ENCODE measurements at places on chromosomes 7 and 10.
A peak's percentile ranks its signal among the peaks of the same experiment; 100 is the strongest.

DNA sequence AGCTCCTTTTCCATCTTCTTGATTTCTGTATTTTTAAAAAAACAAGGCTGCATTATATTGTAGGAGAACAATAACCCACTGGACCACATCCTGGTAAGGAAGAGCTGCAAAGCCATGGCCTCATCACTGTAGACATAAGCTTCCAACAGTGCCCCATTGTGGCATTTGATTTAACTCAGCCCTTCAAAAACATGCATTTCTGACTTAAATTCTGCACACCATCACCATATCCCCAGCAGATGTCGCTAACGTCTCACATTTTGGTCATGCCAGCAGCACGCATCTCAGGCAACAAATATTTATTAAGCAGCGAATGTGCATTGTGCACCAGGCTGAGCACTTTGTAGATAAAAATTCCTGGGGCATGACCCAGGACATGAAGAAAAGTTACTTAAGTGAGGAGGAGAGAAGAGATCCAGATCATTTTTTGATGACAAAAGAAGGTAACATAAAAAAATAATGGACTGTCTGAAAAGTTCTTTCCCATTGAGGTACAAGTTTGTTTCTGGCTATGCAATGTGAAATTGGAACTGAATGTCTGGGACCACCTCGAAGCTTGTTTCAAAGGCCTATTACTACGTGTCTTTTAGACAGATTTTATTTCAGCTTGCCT is 164.6 kb upstream of the CDCA7L start:
- DNase-seq = peak; percentile 79

DNA sequence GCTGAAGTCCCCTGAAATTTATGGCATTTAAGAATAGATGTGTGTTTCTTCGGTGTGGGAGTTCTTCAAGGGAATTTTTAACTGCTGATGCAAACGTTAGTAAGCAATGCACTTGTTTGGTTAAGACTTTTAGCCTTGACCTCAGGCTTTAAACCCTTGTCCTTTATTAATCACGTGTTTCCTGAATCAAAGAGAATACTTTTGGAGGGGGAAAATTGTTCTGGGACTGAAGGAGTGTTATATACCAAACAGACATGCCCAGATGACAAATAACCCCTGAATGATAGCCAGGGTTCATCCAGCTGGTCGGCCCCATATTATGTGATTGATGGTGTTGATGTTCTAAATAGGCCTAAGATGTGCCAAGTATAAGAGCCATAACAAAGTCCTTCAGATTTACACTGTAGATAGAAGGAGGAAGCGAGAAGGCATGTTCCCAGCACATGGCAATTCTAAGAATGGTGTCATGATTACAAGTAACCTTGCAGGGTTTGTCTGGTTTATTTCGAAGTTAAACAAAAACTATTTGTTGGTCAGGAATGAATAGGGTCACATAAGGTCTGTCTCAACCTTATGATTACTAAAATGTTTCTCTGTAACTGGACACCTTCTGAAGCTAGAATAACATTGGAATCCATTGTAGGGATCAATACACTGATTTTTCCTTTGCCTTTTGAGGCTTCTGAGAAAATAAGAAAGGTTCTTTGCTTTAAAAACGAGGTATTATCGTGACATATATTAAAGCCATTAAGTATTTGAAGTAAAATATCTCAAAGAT is 124.2 kb upstream of the SEM1 start:
- no peak for DNase-seq

DNA sequence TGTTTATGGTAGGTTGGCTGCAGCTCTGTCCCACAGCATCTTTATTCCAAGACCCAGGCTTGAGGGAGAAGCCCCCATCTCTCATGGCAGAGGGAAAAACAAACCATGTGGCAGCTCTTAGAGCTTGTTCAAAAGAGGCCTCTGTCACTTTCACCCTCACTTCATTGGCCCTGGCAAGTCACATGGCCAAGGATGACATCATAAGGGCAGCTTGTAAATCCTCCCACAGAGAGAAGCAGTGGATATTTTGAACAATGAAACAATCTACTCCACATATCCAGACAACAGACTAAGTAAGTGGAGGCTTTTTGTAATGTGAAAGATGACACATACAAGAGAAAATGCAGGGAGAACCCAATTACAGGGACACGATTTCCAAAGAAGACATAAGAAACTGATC is 108.1 kb downstream of the GRID1 start:
- DNase-seq = peak; percentile 17

DNA sequence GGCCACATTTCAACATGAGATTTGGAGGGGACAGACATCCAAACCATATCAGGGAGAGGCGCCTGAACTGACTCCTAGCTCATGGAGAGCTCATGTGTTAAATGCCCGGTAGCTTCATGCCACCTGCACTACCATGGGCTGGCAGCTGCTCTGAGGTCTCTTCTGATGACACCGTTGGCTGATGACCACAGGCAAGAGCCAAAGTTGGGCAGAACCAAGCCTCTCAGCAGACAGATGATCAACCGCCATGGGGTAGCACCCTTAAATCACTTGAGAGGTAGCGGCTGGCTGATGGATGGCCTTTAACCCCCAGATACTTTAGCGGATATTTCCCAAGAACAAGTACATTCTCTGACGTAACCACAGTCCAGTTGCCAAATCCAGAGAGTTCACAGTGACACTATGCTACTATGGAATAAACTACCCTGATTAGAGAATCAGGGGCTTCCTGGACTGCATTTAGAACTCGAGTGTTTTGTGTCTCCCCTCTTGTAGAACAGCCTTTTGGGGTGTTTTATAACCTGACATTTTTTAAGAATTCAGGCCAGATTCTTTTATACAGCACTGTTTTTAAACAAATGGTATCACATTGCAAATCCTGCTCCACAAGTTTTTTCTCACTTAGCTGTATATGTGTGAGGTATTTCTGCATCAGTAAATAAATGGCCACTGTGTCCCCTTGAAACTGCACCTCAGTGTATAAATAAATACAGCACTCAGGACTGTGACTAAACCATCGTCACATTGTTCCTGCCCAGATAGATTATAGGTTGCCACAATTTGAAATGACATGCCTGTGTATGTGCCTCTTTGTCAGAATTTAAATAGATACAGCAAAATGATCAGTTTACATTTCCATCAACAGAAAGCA is 30.8 kb upstream of the DRGX start:
- no peak for DNase-seq

DNA sequence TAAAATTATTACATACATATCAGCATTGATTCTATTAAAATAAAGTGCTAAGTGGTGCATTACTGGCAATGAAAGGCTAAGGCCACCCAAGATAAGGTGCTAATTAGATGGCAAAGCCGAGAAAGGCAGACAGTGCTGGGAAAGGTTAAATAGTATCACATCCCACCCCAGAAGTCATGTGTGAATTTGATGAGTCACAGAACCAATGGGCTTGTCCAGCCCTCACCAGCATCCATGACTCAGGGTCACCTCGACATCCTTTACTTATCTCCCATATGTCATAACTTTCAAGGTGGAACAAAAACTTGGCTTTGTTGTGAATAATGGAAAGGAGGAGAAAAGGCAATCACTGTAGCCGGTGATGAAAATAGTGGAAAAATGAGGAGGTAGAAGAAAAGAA is 459.1 kb downstream of the PLXNA4 start:
- no peak for DNase-seq

GRCh38 chr7:105972276-105972675 is 9.2 kb downstream of the CDHR3 start:
- DNase-seq = no peak

GRCh38 chr7:1804310-1804709 is 134.2 kb downstream of the ELFN1 start:
- no peak for DNase-seq

DNA sequence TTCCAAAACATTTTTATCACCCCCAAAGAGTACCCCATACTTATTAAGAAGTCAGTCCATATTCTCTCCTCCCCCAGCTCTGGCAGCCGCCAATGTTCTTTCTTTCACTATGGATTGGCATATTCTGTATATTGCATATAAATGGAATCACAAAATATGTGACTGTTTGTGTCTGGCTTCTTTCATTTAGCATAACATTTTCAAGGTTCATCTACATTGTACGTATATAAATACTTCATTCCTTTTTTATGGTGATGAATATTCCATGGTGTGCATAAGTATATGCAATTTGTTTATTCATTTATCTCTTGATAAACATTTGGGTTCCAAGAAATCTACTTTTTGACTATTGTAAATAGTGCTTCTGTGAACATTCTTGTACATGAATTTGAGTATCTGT is 653.1 kb downstream of the XPNPEP1 start:
- no peak for DNase-seq

DNA sequence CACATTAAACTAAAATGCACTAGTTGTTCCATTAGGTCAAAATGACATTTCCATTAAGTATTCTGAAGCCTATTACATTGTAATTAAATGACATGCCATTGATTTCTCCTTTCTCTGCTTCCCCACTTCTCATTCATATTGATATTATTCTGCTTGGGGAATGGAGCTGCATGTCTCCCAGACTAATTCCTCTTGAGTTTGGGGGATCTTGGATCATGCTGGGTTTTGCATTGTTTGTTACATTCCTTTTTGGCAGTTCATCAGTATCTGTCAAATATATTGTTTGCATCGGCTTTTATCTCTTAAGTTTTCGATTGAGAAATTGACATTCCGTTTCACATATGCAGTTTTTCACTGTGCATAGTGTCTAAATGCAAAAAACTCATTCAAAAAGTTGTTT is 65.1 kb upstream of the CYP26C1 start:
- DNase-seq = no peak

- DNase-seq = no peak
Measured at GRCh38 chr10:30134171-30134945, 75.0 kb upstream of the JCAD start.

GRCh38 chr10:478471-479245 is 210.8 kb downstream of the DIP2C start:
- DNase-seq = no peak

- no peak for DNase-seq
Measured at GRCh38 chr10:77833792-77834191, 92.8 kb downstream of the DLG5 start.

- DNase-seq = no peak
Measured at GRCh38 chr7:54788664-54789063, 29.7 kb upstream of the SEC61G start.

DNA sequence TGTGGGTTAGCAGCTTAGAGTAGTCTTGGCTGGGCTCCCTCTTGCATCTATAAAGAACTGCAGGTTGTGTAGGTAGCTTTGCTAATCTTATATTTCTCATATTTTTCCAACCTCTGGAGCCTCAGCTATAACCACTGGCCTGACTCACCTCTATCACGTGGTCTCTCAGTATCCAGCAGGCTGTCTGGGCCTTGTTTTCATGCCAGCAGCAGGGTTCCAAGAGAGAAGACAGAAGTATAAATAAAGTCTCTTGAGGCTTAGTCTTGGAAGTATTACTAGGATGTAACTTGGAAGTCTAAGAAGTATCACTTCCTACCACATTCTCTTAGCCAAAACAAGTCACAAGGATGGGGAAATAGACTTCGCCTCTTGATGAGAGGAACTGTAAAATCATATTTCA is 73.3 kb downstream of the WIPF3 start:
- no peak for DNase-seq

GRCh38 chr7:1666317-1666822 is 3.7 kb upstream of the ELFN1 start:
- DNase-seq = peak; percentile 59

GRCh38 chr10:125783408-125783807 is 7.8 kb upstream of the MMP21 start:
- no peak for DNase-seq

GRCh38 chr10:3002304-3002703 is 65.0 kb upstream of the PFKP start:
- DNase-seq = no peak

- no peak for DNase-seq
Measured at GRCh38 chr10:52946486-52946885, 173.9 kb upstream of the MBL2 start.

DNA sequence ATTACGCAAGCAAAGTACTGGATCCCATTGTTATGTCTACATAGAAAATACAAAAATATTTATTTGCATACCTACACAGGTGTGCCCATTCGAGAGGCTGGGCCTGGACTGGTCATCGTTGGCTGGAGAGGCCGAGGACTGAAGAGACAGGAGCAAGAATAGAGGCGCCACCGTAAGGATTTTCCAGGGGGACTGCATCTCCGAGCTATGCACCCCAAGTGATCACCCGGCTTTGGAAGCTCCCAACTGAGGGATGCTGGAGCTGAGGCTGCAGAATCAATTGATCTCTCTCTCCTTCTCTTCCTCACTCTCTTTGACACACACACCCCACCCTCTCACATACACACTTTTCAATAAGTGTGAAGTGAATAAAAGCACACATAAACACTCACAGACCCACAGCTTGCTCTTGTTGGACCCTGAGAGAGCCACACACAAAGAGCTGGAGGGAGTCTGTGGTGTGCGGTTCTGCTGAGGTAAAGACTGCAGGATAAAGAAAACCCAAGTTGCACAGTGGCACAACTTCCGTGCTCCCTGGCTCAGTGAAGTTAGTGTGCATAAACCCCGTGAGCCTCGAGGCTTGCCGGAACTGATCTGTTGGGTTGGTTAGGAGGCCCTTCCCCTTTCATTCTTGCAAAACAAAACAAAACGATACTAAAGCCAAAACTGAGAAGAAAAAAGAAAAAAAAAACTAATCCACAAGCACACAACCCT is at the start of gene AOAH:
Gene AOAH (minus strand): TSS at position 544 of the 714 bp plus-strand sequence. CDS start 346 bp downstream, at position 198.
- peak; percentile 75 for DNase-seq

GRCh38 chr7:148807436-148807835 is 76.7 kb downstream of the EZH2 start:
- no peak for DNase-seq

GRCh38 chr7:95905167-95905566 is 132.8 kb downstream of the DYNC1I1 start:
- no peak for DNase-seq

- DNase-seq = no peak
Measured at GRCh38 chr10:81953420-81953819, 78.4 kb downstream of the NRG3 start.

DNA sequence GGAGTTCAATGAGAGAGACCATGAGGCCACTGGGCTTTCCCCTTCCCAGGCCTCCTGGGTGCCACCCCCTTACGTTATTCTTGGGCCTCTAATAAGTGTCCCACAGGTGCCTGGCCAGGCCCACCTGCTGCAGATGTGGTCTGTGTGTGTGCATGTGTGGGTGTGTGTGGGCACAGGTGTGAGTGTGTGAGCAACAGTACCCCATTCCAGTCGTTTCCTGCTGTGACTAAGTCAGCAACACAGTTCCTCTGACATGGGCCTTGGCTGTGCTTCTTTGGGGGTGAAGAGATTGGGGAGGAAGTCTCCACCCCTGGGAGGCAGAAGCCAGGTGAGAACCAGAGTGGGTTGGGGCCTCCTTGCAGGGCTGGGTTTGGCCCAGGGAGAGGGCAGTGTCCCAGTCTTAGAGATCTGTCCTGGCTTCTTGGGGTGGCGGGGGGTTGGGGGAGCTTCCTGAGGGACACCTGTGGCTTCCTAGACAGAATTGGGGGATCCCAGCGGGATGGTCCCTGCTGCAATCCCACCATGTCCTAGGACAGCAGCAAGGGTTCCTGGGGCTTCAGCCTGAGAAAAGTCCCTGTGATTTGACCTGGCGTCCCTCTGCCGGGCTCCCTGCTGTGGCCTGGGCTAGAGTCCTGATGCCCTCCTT is 4.1 kb upstream of the PILRB start:
- no peak for DNase-seq

GRCh38 chr7:11274074-11274473 is 300.4 kb downstream of the PHF14 start:
- no peak for DNase-seq

GRCh38 chr7:45082831-45083331 is 5.9 kb downstream of the NACAD start:
- DNase-seq = peak; percentile 53

GRCh38 chr7:51033727-51034520 is 251.2 kb upstream of the GRB10 start:
- DNase-seq = no peak
